ENCODE measurements at places on chromosomes 1 and 21.

DNA sequence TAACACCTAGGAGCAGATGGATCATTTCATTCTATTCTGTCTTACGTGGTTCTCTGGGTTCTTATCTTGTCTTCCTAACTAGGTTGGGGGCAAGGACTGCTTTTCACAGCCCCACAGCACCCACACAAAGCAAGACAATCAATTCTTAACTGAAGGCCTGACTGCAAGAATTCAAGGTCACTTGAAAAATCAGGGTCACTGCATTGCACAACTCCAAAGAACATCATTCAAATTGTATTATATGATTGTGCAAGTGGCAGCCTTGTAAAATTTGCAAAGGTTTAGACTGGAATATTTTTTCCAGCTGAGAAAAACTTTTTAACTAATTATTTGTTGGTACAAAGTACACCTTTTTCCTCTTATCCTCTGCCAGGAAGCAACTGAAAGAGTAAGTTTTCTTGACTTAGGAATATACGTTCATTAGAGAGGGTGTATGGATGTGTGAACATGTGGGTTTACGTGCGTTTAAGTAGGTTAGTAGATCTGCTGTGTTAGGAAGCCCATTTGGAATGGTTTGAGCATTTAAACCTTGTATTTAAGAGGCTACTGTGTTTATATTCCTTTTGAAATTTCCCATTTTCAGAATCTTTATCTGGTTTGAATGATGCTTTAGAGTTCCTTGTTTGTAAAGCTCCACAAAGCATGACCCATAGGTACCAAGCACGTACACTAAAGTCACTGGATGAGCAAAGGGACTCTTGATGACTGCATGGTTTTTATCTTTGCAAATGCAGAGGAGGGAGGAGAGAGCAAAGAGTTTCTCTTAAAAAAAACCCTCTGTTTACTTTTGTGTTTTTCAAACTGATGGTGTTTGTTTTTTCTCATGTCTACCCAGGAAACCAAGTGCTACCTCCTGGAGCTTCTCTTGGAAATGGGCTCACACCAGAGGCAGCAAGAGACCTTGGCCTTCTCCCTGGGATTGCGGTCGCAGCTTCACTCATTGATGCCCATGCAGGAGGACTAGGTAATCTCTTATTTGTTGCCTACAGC, 214.9 kb downstream of the FGGY start:
- DNase-seq: no peak

DNA sequence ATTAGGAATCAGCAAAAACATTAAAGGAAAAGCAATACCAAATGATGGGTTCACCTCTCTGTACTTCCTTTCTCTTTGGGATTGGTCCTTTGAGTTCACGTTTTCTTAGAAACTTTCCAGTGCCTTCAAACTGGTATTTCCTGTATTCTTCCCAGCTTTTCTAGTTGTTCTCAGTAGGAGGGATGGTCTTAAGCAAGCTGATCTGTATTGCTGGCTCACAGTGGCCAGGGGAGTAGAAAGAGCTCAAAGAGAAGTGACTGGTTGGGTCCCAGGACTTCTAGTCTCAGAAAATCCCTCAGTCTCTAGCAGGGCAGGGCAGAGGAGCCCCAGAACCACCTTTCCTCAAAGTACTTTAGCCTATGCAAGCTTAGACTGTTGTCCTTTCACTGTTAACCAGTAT, 10.1 kb upstream of the USP24 start:
- no peak for DNase-seq

- DNase-seq: no peak
These were observed 12.8 kb upstream of the IFI44L start for GRCh38 chr1:78607334-78607927.

DNA sequence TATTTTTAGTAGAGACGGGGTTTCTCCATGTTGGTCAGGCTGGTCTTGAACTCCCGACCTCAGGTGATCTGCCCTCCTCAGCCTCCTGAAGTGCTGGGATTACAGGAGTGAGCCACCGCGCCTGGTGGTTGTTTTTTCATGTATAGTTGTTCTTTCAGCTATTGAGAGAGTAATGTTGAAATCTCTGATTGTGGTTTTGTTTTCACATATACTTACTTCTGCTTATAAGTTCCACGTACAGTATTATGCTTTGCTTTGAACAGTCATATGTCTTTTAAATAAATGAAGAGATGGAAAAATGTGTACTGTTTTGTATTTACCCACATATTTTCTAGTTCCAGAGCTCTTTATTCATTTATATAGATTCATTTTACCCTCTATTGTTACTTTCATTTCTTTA, 44.5 kb downstream of the MARK1 start:
- DNase-seq: no peak

DNA sequence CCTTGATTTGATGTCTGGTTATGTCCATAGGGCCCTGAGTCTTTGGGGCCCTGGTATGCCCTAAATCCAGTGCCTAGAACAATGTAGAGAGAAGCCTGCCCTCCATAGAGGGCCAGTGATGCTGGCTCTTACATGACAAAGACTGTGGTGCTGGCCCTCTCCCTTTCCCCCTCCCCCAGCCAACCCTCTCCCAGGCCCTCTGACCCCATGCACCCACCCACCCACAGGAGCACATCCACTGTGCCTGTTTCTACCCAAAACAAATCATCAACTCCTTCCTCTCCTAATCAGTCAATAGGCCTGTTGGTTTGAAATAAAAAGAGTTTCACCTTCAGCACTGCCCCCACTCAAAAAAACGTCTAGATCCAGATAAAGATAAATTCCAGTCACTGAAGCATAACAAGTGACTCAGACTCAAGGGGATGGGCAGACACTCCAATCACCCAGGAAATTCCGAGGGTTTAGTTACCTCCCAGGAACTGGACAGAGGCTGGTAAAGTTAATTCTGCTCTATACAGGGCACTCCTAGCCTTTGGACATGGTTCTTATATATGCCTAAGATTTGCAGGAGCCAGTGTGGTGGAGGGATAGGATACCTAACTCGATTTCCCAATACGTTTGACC, 144.8 kb upstream of the VANGL1 start:
- no peak for DNase-seq

DNA sequence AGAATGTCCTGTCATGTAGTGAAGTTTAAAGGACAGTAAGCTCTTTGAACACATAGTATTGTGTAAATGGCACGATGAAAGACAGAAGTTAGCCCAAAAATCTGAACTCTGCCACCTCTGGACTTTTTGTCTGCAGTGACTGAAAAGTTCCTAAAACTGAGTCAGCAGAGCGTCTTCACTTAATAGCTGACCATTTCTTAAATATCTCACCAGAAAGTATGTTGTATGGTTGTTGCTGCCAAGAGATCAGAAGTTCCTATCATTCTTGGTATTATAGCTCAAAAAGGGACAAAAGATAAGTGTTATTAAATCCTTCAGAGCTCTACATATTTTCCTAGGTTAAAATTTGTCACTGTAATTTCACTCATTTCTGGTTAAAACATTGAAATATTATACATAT, 1003.0 kb downstream of the TTLL7 start:
- no peak for DNase-seq

GRCh38 chr1:177383715-177384114, 213.0 kb downstream of the BRINP2 start:
- DNase-seq: no peak

DNA sequence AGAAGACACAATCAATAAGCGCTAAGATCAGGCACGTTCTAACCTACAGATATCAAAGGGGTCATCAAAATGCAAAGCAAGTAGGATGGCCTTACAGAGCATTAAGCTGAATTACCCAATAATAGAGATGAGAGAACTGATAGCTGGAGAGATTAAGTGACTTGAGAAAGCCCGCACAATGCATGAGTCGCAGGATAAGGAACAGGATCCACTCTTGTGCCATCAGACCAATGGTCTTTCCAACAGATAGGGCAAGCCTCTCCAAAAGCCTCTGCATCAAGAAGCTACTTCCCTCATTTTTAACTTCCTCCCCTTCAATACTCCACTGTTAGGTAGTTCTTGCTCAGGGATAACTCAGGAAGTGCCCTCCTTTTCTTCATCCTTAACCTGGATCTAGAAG, 2.6 kb downstream of the CHML start:
- DNase-seq: no peak

- DNase-seq: no peak
These were observed 51.5 kb upstream of the VAV3 start for GRCh38 chr1:108016451-108016920.

Measured in cardiac septum (tissue), 1 donor.